ENCODE measurements at places on chromosomes 2 and 18.
A peak's percentile ranks its signal among the peaks of the same experiment; 100 is the strongest.

- DNase-seq: no peak
Measured at GRCh38 chr2:229526951-229527350, 187.4 kb downstream of the DNER start.

GRCh38 chr2:101190747-101191516, 39.8 kb upstream of the TBC1D8 start:
- DNase-seq: no peak

GRCh38 chr2:75646090-75646582, 447 bp upstream of the MRPL19 start:
- DNase-seq: peak; percentile 9

DNA sequence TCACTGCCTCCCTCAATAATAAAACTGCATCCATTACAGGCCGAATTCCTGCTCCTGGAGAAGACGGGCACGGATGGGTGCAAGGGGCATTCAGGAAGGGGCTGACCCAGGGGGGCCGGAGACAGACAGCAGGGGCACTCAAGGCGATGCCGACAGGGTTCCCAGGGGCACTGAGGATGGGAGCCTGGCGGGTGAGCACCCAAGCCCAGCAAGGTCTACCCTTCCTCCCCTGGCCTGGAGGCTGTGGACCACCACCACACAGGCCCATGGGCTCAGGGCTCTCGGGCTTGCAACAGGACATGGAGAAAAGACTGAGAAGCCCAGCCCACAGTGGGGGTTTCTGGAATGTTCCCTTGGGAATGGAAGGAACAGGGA, 104.7 kb upstream of the ODC1 start:
- no peak for DNase-seq

DNA sequence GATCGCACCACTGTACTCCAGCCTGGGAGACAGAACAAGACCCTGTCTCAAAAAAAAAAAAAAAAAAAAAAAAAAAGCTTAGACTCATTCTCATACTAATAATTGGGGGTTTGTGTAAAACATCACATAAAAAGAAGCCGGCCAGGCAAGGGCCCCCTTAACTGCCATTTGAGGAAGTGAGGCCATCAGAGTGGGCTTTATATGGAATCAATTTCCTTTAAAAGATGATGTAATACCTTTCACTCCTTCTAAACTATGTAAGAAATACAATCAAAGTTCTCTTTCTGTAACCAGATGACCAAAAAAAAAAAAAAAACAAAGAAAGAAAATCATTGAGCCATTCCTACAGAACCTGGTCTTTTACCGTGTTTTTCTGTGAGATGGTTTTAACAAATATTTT, 13.1 kb upstream of the GPR55 start:
- DNase-seq: no peak

- no peak for DNase-seq
Measured at GRCh38 chr2:21392649-21393048, 268.9 kb downstream of the TDRD15 start.

- no peak for DNase-seq
Measured at GRCh38 chr2:122639176-122639575, 883.7 kb downstream of the TSN start.

DNA sequence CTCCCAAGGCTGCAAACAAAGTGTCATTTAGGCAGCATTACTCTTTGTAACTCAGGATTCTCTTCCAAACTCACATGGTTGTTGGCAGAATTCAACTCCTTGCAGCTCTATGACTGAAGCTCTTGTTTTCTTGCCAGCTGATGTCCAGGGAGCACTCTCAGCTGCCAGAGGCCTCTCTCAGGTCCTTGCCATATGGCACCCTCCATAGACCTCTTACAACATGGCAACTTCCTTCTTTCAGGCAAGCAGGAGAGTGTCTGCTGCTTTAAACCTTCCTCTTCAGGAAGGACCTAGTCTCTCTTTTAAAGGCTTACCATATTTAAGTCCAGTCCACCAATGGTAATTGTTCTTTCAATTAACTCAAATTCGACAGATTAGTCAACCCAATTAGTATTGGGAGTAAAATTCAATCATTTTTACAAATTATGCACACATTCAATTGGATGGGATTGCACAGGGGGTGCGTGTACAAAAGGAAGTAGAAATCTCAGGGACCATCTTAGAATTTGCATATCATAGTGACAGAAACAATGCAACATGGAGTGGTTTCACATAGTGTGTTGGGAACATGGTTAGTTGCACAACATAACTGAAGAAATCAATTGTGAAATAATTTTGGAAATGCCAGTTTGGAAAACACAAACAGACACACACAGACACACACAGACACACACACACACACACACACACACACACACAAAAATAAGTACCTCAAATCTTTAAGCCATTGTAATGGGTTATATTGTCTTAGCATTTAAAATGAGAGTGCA, 893.5 kb upstream of the ZEB2 start:
- DNase-seq: no peak

DNA sequence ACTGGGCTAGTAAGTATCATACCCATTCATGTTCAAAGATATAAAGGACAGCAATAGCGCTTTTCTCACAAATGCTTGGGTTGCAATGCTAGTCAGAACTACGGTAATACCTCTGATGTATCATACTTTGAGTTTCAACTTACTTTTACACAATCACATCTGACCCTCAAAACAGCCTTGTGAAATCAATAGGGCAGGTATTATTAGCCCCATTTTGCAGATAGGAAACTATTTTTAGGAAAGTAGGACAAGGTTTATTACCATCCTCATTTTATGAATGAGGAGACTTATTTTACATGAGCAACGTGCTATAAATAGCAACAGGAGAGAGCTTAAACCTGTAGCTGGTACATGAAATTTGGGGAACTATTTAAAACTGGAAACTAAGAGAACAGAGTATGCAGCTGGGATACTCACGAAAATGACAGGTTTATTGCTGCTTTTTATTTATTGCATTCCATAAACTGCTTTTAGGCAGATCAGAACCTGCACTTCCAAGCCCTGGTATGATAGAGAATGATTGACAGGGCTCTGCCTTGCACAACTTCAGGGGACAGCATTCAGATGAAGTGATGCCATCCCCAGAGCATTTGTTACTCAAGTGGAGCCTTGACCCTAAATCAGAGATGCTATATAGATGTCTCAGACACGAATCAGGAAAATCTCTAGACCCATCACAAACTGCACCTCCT, 42.4 kb upstream of the PPM1B start:
- no peak for DNase-seq

DNA sequence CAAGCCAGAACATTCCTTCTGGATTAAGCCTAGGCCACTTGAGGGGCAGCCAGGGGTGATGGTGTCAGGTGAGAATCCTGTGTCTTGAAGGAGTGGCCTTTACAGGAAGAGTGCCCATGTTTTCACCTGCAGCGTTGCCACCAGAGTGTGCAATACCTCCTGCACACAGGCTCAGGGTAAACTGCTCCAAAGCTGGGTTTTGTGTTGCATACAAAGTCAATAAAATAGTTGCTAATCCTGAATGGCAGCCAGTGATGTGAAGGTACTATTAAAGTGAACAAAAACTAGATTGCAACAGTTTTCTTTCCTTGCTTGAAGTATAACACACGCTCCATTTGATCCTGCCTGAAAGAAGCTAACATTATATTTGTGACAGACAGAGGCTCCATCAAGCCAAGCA, 64.4 kb upstream of the NRP2 start:
- DNase-seq: no peak

DNA sequence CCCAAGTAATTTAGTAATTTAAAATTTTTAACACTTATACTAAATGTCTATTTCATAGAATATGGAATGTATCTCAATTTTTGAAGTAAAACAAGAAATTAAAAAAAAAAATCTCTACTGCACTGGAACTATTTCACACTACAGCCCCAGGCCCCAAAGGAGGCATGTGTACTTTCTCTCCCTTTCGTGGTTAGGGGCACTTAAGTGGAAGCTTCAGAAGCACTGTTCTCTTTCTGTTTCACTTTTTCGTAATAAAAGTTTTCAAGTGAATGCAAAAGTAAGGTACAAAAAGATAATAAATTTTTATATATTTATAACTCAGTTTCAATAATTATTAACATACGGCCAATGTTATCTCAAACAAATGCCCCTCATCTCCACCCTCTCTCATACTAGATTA, 123.8 kb upstream of the STON1 start:
- no peak for DNase-seq
